Muscle of arm (tissue), 14 donors: ENCODE measurements at places on chromosomes 2 and 18. TPM values are rescaled to one million over a fixed set of nuclear protein-coding genes. Genes with fewer than 3 reads are reported as not detected.

DNA sequence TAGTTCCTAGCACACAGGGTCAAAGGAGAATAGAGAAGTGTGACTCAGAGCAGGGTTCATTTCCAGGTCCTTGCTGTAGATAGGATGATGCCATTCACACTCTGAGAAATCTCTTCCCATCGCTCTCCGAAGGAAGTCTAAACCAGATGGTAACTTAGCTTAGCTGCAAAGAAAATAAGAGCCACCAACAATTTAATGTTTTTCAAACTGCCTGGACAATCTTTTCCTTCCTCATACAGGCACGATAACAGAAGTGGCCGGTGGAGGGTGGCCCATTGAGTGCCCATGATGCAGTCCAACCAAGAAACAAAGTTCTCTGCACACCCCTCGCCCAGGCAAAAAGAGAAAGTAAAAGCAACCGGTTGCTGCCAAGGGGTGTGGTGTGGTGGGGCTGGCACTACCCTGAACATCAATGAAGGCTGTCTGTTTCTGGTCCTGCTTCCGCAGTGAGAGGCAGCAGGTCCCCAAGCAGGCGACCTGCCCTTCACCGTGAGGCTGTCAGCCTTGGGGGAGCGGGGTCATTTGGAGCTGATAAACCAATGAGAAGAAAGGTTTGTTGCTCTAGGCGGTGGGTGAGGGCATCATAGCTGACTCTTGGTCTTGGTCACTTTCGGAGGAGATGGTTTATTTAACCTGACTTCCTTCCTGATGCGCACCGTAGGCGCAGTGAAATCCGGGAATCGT lies 105.6 kb upstream of the CD302 start:
- no peak for DNase-seq

The ERMN gene
- not detected for polyA plus RNA-seq

DNA sequence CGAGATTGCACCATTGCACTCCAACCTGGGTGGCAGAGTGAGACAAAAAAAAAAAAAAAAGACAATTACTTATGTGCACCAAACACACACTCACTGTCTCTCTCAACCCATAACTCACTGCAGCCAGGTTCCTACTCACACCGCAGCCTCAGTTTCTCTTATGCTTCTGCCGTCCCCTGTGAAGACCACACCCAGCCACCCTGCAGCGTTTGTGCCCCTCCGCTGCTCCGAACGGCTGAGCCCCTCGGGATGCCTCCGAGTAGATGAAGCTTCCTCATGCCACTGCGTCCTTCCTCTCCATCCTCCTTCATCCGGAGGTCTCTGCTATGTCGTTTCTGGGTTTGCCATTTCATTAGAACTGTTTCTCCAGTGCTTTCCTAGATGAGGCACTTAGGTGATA lies 160.1 kb downstream of the TWIST2 start:
- DNase-seq, result no peak

DNA sequence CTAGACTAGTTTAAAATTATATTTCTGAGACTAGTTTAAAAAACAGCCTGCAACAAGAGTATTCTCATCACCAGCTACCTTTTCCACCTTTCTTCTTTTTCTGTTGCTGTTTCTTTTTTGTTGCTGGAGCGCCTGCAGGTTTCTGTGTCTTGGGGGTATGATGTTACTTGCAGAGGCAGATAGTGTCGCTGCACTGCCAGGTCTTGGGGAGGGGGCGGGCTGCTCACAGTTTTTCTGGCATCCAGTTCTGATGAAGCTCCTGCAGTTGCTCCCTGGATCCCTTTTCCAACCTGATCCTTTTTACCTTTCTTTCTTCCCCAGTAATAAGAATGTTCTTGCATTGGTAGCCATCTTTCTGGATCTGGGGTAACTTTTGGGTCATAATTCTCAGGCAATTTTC lies 8.0 kb upstream of the C18orf32 start:
- DNase-seq, result no peak

DNA sequence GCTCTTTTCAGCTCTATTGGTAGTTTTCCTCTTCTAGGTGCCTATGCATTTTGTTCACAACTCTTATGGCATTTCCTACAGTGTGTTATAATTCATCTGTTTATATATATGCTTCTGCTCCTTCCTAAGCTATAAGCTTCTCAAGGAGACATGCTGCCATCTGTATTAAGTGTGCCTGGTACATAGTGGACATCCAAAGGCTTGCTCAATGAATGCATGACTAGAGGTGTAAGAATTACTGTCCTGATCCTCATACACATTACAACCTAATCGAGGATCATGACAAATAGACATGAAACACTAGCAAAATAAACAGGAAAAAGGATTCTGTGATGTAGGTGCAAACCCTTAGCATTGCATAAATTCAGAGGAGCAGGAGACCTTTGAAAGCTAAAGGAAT lies 50.2 kb downstream of the CDC42EP3 start:
- DNase-seq, result no peak

DNA sequence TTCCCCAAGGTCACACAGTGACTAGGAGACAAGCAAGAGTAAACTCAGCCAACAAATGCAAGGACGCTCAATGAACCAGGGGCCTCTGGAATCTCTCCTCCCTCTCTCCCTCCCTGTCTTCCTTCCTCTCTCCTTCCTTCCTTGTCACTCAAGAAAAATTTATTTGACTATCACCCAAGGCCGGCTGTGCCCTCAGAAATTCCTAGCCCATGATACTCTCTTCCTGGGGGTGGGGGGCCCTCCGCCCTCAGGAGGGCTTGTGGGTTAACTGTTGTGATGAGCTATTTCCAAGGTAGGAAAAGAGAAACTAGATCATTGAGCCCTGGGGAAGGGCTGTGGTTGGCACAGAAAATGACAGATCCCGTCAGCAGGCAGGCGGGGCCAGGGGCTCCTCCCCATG lies 21.7 kb downstream of the INHBB start:
- DNase-seq, result no peak

DNA sequence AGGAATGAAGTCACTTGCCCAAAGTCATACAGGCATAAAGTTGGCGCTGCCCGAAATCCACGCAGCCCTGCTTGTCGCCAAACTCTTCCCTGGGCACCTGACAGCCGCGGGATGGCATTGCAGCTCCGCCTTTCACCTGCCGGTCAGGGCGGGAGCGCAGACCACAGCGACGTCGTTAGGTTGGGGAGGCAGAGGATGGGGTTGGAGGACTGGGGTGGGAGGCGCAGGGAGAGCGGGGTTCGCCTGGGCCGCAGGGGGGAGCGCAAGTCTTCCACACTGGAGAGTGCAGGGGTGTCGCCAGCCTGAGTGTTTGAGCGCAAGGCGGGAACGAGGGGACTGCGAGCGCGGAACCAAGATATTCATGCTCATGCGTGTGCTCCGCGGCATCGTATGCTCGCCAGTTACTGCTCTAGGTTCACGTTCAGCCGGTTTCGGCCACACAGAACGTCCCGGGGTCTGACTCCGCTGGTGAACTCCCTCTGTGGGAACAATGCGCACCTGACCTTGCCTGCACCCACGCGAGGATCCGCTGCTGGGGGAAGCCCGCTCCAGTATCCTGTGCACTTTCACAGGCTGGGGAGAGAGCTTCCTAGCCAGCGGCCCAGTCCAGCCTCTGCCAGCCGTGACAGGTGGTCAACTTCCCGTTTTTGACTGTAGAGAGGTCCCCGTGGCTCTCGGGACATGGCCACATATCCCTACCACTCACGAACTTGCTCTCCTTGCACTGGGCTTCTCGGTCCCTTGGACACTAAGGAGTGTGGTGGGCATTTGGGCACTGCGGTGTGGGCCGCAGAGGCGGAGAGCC lies 767 bp upstream of the NPPC start:
- DNase-seq, result peak; percentile 38

GRCh38 chr2:216445501-216445900 lies 33.2 kb downstream of the SMARCAL1 start:
- DNase-seq, result no peak

DNA sequence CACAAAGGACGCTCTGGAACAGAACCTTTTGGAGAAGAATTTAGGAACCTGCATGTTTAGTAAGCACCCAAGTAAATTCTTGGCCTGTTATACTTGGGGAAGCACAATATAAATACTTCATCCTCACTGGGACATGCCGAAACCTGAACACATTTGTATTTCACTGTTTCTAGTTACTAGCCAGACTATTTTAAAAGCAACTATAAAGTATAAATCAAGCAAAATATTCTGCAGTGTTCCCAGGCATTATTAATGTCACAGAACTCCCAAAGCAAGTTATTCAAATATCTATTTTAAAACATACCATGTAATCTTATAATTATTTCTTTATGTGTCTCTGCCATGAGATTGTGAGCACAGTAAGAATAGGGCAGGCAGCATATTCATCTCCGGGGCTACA lies 54.8 kb downstream of the CALCRL start:
- no peak for DNase-seq

DNA sequence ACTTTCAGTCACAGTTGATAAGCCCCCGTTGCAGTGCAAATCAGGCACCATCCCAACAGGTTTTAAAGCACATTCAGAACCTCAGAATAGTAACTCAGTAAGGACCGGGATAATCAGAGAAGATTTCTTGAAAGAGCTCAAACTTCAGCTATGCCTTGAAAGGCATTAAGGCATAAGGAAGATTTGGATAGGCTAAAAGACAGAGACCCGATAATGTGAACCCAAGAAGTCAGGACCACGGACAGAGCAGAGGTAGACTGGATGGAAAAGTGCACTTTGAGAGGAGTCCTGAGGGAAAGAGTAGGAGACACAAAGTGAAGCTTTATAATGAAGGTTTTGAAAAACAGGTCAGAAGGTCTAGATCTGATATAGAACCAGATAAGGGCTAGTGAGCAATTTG lies 36.9 kb upstream of the KLF7 start:
- peak; percentile 51 for DNase-seq

The RAB17 gene
- 2.1 TPM for polyA plus RNA-seq

- DNase-seq, result peak; percentile 36
Observed at GRCh38 chr2:16773080-16773713, 107.6 kb upstream of the CYRIA start.

- no peak for DNase-seq
Observed at GRCh38 chr2:28357948-28358667, 34.5 kb upstream of the FOSL2 start.

The TMEM163 gene
- polyA plus RNA-seq, result 2.1 TPM

The SLC30A3 gene
- polyA plus RNA-seq, result 2.2 TPM

- DNase-seq, result peak; percentile 68
Observed at GRCh38 chr2:120566331-120567035, 169.2 kb upstream of the GLI2 start.

DNA sequence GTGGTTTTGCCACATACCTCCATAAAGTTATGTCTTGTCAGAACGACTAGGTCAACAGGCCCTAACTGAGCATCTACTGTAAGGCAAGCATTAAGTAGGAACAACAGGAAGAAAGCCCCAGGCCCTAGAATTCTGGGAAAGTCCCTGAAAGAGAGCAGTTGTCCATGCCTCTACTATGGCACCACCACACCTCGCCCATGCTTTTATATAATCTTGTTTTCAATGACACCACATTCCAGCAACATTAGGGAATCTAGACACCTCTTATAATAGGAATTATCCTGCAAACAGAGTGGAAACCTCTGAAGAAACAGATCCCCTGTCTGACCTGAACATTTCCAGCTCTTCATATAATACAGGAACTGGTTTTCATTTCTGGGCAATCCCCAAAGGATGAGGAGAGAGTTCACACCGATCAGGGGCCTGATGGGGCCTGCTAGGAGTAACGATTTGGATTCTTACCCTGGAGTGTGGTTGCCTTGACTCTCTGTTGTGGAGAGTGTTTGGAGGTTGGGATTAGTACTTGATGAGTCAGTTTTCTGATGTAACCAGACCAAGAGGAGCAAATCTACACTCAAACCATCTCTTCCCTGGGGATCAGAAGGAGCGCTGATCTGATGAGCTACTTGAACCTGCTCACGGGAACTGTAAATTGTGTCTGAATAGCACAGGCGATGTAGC lies 31.9 kb upstream of the CEP68 start:
- DNase-seq, result no peak

DNA sequence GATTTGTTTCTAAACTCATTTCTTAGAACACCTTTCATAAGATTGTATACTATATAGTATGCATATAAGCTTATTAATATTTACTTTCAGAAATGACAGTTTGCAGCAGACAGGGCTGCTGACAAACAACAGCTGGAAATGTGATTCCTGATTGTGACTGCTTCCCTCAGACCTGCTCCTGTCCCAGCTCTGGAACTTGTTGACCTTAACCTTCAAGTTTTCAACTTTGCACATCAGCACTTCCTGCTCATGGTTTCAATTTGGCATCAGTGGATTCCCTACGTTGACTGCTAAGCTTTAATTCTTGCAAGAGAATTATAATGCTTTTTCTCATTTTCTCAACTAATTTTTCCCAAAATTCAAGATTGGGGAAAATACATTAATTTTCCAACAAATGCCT lies 459.2 kb upstream of the ACVR2A start:
- DNase-seq, result no peak

The DNAJC10 gene
- polyA plus RNA-seq, result 90.9 TPM

- no peak for DNase-seq
Observed at GRCh38 chr2:19457809-19458208, 99.4 kb upstream of the OSR1 start.

DNA sequence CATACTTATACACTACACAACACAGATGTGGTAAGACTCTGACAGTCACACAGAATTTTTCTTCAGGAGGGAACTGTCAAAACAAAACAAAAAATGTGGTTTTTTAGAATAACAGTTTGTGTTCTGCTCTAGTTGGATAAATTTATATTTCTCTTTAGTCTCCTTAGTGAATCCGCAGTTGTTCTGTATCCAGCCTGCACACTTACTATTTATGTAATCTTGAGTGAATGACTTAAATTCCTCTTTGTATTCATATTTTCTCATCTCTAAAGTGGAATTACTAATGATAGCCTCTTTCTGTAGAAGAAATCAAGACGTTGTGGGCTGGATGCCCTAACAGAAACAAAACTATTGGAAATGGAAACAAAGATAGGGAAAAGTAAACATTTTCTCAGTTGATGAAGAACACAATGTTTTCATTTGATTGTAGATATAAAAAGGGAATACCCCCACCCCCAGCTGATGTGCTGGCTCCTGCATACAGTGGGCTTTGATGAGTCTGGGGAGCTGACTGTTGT lies 375.2 kb downstream of the TRIB2 start:
- DNase-seq, result no peak

DNA sequence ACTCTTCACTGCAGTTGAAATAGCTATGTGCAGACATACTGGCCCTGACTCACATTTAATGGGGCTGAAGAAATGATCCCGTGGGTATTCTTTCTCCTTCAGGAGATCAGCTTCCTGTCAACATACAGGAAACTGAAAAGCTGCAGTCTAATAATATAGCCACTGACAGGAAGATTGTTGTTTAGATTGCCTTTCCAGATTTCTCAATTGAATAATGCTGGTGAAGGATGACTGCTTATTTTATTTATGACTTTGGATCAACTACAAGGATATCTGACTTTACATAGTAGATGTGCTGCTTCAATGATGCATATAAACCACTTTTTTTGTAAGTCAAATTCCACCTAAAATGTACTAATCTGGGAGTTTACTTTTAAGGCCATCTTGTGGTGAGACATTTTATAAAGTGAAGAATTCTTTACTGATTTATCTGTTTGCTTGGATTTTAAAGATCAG lies 93.4 kb upstream of the MAP4K3 start:
- DNase-seq, result peak; percentile 25

The GALNT14 gene
- 5.0 TPM for polyA plus RNA-seq

- no peak for DNase-seq
Observed at GRCh38 chr2:200681697-200682096, 95.9 kb downstream of the AOX1 start.

GRCh38 chr2:85760872-85761271 lies 7.1 kb downstream of the ATOH8 start:
- DNase-seq, result no peak
